NCI-H1417 treated with DMSO at 0.1 percent for 48 hours (cell line): ENCODE measurements at places on chromosomes 2 and 18.

DNA sequence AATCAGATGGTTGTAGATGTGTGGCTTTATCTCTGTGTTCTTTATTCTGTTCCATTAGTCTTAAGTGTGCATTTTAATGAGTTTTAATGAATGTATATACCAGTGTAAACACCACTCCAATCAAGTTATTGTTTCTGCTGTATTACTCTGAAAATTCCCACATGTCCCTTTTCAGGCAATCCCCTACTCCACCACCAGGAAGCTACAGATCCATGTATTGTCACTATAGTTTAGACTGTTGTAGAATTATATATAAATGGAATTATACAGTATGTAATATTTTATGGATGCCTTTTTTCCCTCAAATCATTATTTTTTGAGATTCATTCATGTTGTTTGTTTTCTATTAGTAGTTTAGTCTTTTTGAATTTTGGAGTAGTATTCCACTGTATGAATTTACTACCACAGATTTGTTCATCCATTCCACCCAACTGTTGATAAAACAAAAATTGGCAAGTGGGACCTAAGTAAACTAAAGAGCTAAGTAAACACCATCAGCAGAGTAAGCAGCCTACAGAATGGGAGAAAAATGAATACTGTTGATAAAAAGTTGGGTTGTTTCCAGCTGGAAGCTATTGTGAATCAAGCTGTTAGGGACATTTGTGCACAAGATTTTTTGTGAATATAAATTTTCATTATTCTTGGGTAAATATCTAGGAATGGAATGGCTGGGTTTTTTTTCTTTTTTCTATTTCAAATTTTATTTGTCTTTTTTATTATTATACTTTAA lies 262.0 kb downstream of the CAMKMT start:
- peak; percentile 20 for DNase-seq

GRCh38 chr2:219245899-219246230 lies 586 bp downstream of the STK16 start:
- no peak for DNase-seq

- DNase-seq = no peak
Observed at GRCh38 chr18:3728704-3729437, 278.9 kb downstream of the TGIF1 start.

DNA sequence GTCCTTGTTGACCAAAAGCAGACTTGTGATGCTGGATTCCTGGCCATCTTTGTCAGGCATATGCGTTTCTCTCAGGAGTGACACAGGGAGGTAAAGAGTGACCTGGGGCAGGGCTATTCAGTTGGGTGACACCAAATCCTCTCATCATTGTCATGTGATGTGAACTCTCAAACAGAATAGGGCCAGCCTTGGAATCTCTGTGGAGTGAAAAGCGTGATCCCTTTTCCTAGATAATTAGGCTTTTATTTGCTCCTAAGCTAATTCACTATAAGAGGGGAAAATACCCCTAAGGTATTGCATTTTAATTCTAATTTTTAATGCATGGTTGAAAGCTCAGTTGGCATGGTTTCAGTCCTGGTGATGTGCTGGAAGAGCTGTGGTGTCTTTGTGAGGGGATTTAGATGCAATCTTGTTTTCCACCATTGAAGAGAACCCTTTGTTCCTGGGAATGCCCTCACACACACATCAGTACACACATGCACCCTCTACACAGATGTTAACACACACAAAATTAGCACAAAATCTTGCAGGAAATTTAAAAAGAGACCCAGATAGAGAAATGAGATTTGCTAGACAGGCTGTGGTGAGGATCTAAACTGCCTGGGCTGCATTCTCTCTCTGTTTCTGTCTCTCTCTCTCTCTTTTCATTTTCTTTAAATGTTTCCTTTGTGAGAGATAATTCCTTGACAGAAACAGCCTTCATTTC lies 349.9 kb downstream of the TSN start:
- DNase-seq = no peak

GRCh38 chr2:26901326-26902183 lies 53.6 kb downstream of the DPYSL5 start:
- DNase-seq = no peak

DNA sequence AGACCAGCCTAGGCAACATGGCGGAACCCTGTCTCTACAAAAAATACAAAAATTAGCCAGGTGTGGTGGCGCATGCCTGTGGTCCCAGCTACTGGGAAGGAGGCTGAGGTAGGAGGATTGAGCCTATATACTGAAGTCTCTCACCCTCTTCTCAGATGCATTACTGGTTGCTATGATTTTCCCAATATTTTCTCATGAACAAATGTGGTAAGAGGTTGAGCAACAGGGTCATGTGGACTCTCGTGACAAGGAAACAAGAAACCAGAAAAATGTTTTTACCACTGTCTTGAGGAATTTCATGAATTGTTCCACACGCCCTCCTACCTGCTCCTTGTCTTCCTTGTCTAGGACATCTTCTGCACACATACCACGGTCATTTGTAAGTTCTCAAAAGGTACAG lies 12.4 kb downstream of the LMAN2L start:
- DNase-seq = no peak

- DNase-seq = no peak
Observed at GRCh38 chr2:120600335-120600734, 135.3 kb upstream of the GLI2 start.

DNA sequence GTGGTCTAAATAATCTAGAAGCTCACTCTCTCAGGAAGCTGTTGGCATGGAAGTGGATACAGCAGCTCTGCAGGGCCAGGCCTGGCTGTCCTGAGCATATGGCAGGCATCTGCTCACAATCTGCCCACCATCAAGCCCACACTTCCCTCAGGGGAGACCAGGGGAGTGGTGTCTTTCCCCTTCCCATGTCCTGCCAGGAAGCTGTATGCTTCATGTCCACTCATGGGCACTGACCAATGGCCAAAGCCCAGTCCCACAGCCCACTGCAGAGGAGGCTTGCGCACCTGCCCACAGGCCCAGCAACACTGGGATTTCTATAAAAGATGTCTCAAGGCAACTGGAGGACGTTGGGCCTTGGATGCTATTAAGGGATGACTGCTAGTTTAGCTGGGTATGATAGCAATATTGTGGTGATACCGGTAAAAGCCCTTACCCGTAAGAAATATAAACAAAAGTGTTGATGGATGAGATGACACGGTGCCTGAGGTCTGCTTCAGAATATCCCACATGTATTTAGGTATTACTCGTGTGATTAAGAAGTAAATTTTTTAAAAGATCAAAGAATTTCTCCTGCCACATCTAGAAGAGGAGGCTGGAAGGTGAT lies 106.7 kb upstream of the CTDP1 start:
- DNase-seq = no peak

DNA sequence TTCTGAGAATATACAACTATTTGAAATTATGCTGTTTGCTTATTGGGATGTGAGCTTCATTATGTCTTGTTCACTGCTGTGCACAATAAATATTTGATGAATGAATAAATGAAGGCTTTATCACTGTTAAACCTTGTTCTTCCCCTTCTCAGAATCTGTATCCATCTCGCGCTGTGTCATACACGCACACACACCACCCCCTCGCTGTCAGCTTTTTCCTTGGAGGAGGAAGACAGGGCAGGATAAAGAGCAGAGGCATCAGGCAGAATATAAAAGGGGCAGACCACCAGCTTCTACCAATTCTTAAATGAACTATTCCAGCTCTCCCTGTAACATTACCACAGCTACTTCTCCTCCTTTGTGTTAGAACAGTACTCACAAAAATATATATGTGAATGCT lies 75.0 kb downstream of the CD226 start:
- no peak for DNase-seq

DNA sequence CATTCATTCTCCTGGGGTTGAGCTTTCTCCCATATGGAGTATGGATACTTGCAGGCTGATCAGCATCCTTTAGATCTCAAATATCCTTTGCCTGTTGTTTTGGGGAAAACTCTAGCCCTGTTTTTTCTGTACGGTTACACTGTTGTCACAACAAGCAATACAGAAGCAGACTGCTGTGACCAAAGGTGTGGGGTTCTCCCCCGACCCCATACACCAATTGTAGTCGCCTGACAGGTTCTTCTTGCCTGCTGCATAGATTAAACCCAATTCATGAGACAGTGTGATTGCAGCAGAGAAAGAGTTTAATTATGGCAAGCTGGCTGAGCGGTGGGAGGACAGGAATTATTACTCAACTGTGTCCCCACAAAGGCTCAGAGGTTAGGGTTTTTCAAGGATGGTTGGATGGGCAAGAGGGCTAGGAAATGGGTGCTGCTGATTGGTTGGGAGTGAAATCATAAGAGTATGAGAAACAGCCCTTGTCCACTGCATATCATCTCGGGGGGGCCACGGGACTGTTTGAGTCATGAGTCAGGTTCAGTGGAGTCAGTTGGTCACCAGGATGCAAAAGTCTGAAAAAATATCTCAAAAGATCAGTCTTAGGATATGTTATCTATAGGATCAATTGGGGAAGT lies 40.6 kb downstream of the ITGB1BP1 start:
- no peak for DNase-seq

DNA sequence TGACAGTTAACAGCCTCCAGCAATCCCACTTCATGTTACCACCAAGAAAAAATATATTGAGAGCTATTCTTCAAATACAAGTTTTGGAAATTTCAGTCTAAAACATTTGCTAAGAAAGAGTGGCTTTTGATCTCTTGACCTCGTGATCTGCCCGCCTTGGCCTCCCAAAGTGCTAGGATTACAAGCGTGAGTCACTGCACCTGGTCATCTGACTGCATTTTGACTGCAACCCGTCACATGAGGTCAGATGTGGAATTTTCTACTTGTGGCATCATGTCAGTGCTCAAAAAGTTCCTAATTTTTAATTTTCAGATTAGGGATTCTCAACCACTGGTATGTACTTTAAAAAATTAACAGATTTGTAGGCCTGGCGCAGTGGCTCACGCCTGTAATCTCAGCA lies 9.1 kb upstream of the CLK1 start:
- no peak for DNase-seq

DNA sequence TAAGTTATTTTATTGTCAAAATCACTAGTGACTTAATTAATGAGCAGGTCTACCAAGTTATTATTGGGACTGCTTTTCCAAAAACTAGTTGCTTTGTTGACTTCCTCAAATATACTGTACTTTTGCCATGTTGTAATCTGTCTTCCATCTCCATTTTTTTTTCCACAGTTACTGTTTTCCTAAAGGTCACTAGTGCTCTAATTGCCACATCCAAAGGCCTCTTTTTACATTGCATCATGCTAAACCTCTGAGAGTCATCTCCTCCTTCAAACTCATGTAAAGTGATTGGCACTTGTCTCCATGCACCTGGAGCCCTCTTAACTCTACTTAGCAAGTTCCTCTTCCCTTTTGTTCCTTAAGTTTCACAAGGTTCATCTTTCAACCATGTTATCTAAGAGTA lies 11.8 kb downstream of the PMAIP1 start:
- DNase-seq = no peak

GRCh38 chr2:39256040-39256439 lies 12.3 kb upstream of the CDKL4 start:
- DNase-seq = no peak

- peak; percentile 83 for DNase-seq
Observed at GRCh38 chr2:38274286-38275276, 102.5 kb downstream of the ATL2 start.

DNA sequence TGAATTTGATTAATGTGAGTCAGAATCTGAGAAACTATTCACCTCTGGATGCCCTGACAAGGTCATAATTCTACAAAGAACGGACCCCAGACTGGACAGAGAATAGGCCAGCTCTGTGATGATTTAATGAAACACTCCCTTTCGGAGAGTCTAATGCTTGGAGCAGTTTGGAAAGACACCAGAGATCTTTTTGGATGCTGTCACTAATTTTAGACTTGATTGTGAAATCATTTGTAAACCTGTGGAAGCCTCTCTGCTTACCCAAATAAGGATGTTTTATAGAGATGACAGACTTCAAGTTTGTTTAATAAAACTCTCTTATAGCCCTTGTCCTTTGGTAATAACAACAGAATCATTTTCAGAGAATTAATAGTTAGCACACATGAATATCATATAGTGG lies 83.5 kb downstream of the MYL12B start:
- DNase-seq = no peak

DNA sequence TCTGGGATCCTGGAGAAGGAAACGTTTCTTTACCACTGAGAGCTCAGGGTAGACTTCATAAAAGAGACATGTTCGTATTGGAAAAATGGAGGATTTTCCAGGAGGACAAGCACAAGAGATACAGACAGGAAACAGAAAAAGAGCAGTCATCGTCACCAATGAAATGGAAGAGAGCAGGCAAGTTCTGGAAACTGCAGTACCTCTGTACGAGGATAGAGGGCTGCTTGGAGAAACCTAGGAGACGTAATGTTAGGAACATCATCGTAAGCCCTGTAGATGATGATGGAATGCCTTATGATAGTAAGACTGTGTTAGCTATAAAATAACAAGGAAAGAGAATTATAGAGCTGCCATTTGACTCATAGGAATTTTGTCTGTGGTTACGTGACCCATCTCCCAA lies 121.1 kb upstream of the KLHL14 start:
- DNase-seq = no peak

DNA sequence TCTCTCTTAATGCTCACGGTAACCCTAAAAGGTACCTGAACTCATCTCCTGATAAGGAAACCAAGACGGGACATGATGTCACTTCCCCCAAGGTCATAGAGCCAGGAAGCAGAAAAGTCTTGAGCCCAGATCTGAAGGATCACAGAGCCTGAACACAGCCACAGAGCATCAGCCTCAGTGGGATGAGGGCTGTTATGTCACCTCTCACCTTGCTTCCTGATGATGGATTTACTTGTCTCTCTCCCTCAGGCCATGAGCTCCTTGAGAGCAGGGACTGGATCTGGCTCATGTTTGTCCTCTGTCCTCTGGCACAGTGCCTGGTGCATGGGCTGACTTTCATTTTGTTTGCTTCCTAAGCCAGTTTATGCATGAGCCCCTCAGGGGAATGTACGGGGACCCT lies 54.2 kb downstream of the SERTAD2 start:
- DNase-seq = no peak
